ENCODE measurements at places on chromosomes 13 and 19.

DNA sequence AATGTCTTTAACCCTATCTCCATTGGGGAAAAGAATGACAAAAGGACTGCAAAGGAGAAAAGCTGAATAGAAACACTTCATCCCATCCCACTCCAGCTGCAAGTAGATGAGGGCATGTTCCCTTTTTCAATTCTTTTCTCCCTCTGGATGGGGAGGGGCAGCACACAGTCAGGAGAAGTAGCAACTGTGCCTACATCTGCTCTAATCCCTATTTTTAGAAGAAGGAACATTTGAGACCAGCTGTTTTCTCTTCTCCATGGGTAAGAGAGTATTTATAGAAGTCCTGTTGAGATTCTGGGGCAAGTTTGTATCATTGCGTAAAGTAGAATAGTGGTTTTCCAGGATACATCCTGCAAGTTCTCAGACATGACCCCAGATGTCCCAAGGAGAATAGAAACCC, 9.3 kb upstream of the GTF3A start:
- no peak for DNase-seq

DNA sequence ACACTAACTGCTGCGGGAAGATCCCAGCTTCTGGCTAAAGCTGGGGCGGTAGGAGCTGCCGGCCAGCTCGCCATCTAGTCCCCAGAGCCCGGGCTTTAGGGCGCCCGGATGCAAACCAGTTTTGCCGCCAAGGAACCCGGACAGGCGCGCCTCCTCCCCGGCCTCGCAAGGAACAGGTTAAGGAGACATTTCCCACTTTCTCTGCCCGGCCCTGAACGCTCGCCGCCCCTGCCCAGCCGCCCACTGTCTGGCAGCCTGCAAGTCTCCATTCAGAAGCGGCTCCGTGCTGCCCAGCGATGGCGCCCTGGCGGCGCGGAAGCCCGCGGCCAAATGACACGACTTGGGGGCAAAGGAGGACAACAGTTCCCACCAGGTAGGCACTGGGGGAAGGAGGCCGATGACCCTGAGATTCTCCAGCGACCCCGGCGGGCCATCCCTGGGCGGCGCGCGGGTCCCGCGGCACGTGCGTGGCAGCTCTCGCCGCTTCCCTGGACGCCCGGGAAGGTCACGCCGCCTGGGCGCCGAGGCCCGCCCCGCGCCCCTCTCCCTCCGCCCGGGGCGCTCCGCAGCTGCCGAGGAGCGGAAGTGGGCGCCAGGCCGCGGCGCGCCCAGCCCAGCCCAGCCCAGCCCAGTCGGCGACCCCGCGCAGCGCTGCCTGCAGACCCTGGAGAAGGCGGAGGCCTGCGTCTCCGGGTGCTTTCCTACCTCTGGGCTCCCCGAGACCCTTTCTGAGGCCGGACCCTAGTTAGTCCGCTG, 42.2 kb upstream of the HNRNPA1L2 start:
- no peak for DNase-seq

DNA sequence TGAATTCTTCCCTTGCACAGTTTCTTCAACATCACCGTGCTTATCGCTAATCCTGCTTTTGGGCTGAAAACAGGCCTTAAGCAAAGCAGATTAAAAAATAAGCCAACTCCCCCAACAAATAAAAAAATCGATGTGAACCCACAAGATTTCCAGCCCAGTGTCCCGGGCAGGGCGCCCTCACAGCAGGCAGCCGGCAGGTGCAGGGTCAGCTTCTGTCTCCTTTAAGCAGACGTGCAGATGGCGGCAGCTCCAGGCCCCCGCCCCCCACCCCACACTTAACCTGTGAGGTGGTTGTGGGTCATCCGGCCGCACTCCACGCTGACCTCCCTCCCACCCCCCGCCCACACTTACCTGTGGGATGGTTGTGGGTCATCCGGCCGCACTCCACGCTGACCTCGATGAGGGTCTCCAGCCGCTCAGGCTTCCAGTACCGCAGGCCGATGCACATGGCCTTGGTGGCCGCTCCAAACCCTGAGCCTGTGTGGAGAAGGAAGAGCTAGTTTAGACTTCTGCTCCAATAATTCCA, 19.8 kb downstream of the ADPRHL1 start:
- DNase-seq: no peak

- DNase-seq: no peak
Measured at GRCh38 chr19:53813996-53814395, 10.1 kb downstream of the NLRP12 start.

GRCh38 chr13:37602733-37603381, 4.3 kb upstream of the POSTN start:
- no peak for DNase-seq

Measured in activated T-cell treated with anti-CD3 and anti-CD28 coated beads for 1 hour (primary cell).